ENCODE measurements at places on chromosomes 6 and 20. TPM values are rescaled to one million over a fixed set of nuclear protein-coding genes. Genes with fewer than 3 reads are reported as not detected.

Gene TGM2
- not detected for polyA plus RNA-seq

Gene BIRC7
- not detected for polyA plus RNA-seq

Gene NKAPL
- polyA plus RNA-seq: 6.6 TPM

Gene FITM2
- 8.4 TPM for polyA plus RNA-seq

Gene LHFPL5
- not detected for polyA plus RNA-seq

Gene MYBL2
- not detected for polyA plus RNA-seq

Gene NEURL2
- not detected for polyA plus RNA-seq

Measured in Purkinje cell (primary cell).